Posterior cingulate gyrus (tissue), 11 donors: ENCODE measurements at places on chromosomes 5 and 9.

GRCh38 chr9:91415290-91415689 is 8.3 kb downstream of the NFIL3 start:
- DNase-seq: no peak

DNA sequence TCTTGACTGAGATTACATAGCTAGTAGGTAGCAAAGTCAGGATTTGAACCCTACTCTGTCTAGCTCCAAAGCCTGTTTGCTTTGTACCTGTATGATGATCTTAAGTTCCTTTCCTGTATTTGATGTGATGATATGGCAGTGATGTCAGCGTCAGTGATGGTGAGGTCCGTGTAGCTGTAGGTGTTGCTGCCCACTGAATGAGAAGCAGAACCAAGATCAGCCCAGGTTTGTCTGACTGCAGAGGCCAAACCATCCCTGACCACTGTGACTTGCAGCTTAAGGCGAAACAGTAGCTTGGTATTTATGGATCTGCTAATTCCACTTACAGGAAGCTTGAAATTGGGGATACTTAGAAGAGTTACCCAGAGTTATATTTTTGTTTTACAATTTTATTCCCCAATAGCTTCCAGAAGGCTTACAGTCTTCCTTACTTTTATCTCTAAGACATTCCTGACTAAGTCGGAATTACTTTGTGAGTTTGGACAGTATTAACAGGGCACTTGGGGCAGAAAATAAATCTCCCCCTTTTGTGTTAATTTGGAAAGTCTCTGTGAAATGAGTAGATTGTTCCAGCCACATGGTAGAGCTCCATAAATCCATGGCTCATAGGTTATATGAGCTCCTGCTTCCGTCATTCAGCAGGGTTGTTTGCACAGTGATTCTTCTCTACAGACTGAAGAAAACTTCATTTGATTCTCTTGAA is 273.4 kb downstream of the NR3C1 start:
- DNase-seq: no peak

- DNase-seq: no peak
Measured at GRCh38 chr9:133428617-133429101, 6.5 kb downstream of the ADAMTS13 start.

DNA sequence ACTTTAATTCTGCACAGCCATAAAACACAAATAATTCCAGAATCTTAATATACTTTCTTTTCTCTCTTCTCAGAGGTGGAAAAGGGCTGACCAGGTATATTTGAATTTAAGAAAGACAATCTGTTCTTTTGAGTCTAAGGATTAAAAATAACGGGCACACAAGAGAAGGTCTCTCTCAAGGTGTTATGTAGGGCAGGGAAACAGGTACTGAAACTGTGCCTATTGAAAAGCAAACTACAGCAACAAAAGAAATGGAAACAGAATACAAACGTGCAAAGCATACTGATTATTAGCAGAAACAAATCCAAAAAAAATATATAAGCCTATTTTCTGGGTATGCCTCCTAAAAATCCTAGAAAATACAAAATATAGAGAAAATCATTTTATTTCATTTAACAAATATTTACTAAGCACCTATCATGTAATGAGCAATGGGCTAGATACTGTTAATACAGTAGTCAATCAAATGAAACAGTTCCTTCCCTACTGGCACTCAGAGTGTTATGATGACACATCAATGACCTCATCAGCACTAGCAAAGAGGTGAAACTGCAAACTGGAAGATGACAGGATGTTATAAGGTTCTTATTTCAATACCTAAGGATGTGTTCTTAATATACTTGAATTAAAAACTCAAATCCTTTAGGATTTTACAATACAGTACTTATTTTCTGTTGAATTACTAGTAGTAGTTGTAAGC is 87.7 kb downstream of the AUH start:
- DNase-seq: no peak

GRCh38 chr9:107119735-107120134 is 163.3 kb upstream of the RAD23B start:
- DNase-seq: no peak

- DNase-seq: peak; percentile 35
Measured at GRCh38 chr5:82396871-82397514, 118.8 kb upstream of the RPS23 start.
